ENCODE measurements at places on chromosomes 3 and 15.

GRCh38 chr15:40787344-40787841, 17.6 kb downstream of the C15orf62 start:
- peak; percentile 77 for DNase-seq

DNA sequence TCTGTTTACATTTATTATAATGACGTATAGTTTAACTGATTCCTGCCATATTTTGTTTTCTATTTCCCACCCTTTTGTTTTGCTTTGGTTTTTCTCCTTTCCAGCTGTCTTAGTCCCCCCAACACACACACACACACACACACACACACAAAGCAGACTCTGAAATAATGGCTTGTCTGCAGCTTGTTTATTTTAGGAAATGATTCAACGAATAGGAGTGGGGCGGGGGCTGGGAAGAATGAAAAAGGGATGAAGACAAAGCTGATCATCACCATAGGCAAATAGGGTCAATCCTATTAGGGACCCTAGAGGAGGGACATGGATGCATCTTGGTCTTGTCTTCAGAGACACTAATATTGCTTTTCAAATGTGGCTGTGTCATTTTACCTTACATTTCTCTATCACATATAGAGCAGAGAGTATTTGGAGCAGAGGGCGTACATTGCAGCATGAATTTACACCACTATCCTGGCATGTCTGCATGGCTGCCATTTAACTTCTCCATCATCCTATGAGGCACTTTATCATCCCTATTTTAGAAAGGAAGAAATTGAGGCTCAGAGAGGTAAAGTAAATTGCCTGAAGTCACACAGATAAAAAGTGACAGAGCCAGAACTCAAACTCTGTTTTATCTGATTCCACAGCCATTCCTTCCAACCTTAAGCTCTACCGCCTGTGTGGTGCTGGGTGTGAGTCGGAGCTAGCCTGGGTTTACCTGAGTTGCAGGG, 147.2 kb upstream of the TPM1 start:
- no peak for DNase-seq

DNA sequence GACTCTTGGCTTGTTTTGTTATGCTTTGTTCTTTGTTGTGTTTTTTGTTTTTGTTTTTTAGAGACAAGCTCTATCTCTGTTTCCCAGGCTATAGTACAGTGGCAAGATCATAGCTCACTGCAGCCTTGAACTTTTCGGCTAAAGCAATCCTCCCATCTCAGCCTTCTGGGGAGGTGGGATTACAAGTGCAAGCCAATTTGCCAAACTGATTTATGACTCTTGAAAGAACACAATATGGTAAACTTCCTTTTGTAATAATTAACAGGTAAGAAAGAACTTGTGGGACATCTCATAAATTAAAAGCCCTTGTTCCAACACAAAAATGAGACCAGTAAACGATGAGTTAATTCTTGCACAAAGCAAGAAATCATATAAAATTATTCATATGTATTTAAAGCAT, 476.3 kb downstream of the MAGI1 start:
- no peak for DNase-seq

DNA sequence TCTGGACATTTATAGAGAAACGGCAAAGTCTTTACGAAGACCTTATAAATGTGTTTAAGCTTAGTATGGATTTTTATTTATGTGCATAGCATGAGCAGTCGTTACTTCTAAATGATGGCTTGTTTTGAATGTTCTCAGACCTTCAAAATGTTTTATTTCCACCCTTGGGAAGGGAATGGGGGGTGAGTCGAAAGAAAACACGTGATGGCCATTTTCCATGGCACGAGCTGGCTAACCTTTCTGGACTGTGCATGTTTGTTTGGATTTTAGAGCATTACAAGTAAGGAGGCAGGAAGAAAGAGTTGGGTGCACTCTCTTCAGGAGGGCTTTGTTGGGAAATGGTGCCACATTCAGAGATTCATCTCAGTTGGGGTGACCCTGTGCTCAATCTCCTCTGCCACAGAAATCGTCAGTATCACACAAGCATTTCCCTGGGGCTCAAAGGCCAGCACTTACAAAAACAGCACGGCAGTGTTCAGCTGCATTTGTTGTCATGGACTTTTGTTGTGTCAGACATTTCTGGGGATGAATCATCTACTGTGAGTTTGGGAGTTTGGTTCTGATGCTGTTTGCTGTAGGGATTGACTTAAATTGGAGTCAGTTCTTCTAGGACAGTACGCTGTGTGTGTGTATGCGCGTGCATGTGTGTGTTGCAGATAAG, 52.3 kb upstream of the ADAMTS9 start:
- DNase-seq, result peak; percentile 16

GRCh38 chr3:106114220-106114619, 245.4 kb upstream of the CBLB start:
- DNase-seq, result peak; percentile 31

DNA sequence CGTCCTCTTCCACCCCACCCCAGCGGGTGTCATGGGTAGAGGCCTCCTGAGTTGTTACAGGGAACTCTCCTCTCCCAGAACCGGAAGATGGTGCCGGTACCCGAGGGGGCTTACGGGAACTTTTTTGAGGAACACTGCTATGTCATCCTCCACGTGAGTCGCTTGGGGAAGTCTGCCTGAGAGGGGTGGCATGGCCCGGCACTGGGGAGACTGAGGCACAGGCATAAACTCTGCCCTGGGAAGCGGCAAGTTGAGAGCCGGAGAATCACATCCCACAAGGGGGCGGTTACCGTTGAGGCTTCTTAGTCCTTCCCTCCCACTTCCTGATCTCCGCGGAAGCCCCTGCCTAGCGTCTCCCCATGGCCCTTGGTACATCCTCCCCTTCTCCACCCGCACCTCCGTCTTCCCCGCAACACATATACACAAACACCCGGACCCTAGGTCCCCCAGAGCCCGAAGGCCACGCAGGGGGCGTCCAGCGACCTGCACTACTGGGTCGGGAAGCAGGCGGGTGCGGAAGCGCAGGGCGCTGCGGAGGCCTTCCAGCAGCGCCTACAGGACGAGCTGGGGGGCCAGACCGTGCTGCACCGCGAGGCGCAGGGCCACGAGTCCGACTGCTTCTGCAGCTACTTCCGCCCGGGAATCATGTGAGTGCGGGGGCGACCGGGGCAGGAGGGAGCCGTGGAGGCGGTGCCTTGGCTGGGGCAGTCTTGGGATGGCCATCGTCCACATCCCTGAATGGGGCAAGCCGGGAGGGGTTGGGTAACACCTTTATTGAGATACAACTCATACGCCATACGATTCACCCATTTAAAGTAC, 3.4 kb downstream of the VILL start:
- peak; percentile 84 for DNase-seq
